NCI-H1930 (cell line): ENCODE measurements at places on chromosomes 16 and 17.

- DNase-seq, result peak; percentile 30
Measured at GRCh38 chr17:83079352-83079747, at the start of gene METRNL. Gene METRNL (plus strand): TSS chr17:83079609. CDS start chr17:83079816, 207 bp downstream.

DNA sequence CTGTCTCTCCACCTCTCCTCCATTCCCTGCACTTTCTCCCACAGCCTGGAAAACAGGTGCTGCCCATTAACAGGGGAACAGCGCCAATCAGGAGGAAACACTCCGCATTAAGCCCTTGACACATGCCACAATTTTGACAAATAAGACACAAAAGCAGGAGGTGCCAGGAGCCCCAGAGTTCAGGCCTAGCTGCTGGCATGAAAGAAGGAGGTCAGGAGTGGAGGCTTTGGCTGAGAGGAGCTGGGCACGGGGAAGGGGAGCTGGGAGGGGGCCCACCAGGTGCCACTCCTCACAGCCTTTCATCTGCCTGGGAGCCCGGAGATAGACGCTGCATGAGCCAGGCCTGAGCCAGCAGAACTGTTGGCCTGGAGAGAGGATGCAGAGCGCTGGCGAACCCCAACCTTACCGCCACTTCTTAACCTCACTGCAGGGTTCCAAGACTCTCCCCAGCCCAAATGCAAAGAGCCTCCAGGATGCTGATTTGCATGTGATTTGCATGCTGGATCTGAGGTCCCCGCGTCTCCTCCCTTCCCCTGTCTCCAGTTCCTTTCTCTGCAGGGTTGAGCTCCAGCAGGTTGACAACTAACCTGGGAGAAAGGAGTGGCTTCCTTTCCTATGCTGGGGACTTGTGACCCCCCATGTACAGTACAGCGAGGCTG is 139.8 kb upstream of the SDK2 start:
- DNase-seq, result no peak

DNA sequence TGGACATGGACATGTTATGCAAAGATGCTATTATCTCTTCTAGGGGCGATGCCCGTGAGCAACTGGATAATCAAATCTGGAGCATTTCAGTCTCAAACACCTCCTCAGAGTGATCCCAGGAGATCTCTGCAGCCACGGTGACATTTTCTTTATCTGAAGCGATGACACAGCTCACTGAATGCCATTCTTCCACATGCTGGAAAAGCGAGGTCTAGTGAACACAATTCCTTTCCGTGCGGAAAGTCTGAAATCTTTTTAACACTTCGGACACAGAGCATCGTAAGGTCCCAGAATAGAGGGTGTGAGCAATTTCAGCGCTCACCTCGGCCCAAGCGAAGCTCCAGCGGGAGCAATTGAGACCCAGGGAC is 531 bp upstream of the HASPIN start:
- DNase-seq, result no peak

GRCh38 chr16:15866451-15866850 is 9.6 kb upstream of the MYH11 start:
- DNase-seq, result no peak

- no peak for DNase-seq
Measured at GRCh38 chr16:87012954-87013938, 303.9 kb downstream of the C16orf95 start.

- no peak for DNase-seq
Measured at GRCh38 chr16:50781518-50781917, 39.6 kb downstream of the CYLD start.

GRCh38 chr17:57165754-57166153 is 80.7 kb downstream of the AKAP1 start:
- DNase-seq, result no peak

DNA sequence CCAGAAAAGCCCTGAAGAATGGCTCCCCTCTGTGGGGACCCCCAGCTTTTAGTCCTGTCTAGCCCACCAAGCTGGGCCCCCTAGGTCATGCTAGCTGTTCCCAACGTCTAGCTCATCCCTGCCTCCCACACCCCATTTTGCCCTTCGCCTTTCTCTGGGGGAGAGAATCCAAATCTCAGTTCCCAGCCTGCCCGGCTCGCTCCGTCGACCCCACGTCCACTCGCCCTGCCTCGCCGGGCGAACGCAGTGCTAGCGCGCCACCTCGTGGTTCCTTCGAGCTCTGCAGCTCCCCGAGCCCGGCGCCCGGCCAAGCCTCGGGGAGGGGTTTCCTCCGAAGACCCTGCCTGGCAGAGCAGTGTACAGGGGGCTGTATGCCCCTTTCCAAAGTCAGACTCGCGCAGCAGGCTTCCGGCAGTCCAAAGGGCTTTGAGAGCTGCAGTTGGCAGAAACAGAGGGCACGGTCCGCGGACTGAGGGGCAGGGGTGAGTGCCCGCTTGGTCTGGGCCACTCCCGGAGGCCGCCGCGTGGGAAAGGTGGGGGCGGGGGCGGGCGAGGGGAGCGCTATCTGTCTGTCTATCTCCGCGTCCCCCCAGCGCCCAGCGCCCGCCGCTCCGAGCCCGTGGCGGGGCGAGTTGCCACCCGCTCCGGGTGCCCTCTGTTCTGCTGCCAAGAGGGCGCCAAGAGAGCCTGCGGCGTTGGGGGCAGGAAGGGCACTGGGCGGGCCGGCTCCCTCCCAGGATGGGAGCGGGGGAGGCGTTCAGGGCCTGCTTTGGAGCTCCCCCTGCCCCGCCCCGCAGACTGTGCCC is 1.7 kb upstream of the DLX3 start:
- no peak for DNase-seq

GRCh38 chr16:3874794-3875692 is 5.5 kb downstream of the CREBBP start:
- no peak for DNase-seq

DNA sequence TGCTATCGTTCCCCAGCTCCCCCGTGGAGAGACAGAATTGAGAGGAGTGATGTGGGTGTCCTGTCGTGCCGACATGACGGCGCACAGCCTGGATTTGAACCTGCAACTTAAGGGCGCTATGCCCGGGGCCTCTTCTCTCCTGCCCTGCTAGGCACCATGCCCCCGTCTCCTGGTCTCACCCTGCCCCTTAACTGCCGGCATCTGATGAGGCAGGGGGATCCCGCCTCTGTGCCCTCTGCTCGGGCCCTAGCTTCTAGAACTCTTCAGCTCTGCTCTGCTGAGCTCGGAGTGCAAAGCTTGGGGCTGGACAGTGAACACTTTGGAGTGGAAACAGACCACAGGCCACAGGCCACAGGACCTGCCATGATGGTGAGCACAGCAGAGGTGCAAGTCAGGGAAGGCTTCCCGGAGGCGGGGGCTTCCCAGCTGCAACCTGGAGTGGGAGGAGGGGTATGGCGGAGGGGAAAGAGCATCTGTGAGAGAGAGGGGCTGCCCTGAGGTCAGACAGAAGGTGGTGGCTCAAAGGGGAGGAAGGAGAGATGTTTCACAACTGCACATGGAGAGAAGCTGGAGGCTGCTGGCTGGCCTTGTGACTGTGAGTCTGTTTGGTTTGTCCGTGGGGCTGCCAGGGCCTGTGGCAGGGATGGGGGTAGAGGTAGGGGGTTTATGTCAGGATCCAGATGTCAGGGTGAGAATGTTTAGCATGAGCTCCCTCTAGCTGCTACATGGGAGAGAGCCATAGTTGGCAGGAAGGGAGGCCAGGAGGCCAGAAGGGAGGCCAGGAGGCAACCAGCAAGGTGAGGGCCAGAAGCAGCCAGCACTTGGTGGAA is 107.8 kb downstream of the CRLF3 start:
- DNase-seq, result no peak

DNA sequence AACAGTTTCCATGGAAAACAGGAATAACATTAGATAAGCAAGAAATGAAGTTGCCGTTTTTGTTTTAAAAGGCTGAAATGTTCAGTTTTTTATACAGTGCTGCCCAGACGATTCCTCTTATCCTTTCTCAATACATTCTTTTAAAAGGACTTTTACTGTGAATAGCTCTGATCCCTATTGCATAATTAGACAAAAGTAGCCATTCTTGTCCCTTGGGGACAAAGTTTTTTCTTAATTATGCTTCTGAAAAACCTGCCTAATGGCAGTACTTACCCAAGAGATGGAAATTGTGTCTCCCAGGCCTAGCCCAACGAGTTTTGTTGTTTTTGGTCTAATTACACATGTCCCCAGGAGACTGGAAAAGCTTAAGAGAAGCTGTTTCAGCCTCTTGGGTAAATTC is 27.6 kb downstream of the NXPH3 start:
- DNase-seq, result no peak

- DNase-seq, result no peak
Measured at GRCh38 chr16:83980794-83981193, 12.8 kb downstream of the NECAB2 start.

- DNase-seq, result no peak
Measured at GRCh38 chr17:58615768-58616659, 75.8 kb downstream of the TEX14 start.

GRCh38 chr17:75888484-75888883 is 8.3 kb downstream of the TRIM65 start:
- no peak for DNase-seq

- DNase-seq, result no peak
Measured at GRCh38 chr17:41163828-41164227, 3.3 kb upstream of the KRTAP4-4 start.

GRCh38 chr16:19344224-19344801 is 58.8 kb downstream of the CLEC19A start:
- no peak for DNase-seq

DNA sequence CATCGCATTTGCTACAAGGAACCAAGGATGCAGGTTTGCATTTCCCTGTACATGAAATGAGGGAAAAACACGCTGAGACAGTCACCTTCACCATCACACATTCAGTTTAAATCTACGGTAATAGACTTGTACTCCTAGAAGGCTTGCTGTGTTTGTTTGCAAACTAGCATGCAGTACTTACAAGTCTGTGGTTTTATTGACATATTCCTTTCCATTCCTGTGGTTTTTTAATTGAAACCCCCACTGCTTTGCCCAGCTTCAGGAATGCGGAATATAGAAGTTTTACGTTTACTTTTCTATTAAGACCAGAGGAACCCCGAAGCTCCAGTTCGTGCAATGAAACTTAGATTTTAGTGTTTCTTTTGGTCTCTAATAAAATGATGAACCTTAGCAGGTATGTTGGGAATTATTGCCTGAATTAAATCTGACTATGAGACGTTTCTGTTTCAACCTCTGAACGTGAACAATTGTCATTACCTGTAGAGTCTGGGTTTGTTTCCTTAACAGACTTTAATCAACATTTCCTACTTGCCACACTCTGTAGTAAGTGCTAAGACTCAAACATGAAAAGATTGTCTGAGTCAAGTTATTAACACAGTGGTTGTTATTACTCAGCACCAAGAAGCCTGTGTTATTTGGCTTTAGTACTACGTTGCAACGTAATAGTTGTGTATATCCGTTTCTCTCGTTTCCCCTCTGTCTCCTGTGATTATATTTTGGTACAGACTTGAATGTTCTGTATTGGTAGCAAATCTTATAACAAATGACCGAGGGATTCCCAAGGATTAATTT is 793.3 kb upstream of the GOT2 start:
- DNase-seq, result no peak

- DNase-seq, result no peak
Measured at GRCh38 chr17:82050761-82051641, 610 bp downstream of the RFNG start.

GRCh38 chr17:75668489-75668888 is 1.4 kb downstream of the SAP30BP start:
- DNase-seq, result no peak

- no peak for DNase-seq
Measured at GRCh38 chr17:62876063-62876462, 67.9 kb upstream of the MARCHF10 start.

DNA sequence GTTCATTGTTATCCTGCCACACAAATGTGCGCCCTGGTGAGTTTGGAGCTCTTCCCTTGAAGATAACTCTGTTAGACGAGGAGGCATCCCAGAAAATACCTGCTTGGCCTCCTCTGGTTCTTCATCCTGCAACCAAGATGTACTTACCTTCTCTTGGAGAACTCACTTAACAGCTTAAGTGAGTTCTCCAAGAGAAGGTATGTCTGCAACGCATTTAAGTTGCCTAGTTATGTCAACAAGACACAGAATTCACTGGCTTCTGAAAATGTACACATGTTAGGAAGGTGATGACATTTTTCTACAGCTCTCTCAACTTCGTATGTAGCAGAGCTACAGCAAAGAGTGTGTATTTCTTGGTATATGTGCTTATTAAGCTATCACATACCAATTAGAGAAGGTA is 78.6 kb upstream of the NOG start:
- DNase-seq, result no peak

DNA sequence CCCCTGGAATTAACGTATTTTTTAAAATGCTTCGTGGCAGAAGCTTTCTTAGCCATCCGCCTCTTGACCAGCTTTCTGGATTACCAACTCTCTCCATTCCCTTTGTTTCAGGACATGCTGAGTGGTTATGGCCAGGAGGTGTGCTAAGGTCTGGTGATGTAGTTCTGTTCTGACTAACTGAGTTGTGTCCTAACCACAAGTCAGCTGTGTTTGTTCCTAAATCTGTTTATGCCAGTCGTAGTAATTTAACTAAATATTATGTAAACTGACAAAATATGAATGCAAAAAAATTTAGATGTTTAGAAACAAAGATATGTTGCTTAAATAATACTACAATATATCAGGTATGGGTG is 61.6 kb downstream of the MRTFB start:
- DNase-seq, result no peak

DNA sequence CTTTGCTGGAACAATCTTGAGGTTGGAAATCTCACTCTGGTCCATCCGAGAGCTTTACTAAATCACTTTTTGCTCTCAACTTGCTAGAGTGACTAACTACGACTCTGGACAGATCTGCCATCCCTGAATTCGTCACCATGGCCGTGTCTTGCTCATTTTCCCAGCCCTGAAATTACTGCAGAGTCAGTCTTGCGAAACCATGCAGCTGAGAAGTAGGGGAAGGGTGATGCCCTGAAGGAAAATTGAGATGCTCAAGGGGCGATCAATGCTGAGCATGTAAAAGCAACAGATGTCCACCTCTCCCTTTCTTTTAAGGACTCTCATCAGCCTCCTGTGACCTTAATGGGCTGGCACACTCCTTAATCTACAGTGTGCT is 18.8 kb downstream of the PCTP start:
- DNase-seq, result no peak

GRCh38 chr17:40362696-40363110 is 1.8 kb downstream of the GJD3 start:
- DNase-seq, result peak; percentile 69

- DNase-seq, result no peak
Measured at GRCh38 chr17:55200904-55201303, 63.9 kb upstream of the HLF start.

DNA sequence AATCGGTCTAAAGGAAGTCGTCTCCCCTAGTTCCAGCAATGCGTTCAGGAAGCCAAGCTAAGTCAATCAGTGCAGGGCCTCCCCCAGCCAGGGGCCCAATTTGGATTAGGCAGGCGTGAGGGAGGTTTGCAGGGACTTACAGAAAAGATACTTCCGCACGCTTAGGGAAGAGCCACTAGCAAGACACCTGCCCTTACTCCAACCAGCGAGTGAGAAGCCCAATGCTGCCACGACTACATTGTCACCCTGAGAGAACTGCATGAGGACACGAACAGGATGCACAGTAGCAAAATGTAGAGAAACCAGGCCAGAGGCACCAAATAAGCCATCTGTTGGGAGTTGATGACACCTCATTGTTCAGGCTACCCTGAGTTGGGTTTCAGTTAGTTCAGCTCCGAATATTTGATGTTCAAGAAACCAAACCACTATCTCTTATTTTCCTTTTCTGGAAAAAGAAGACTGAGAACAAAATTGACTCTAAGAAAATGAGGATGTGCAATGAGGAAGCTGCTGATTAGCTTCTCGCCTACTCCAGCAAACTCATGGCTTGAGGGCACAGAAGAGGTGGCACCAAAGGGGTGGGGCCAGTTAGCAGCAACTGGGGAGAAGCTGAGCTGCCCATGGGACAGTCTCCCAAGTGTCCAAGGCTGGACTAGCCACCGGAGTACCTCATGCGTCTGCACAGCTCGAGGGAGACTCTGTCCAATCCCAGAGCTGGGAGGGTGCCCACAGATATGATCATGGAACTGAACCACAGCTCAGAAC is 29.3 kb downstream of the TK2 start:
- no peak for DNase-seq
